ENCODE measurements at places on chromosomes 16 and 17.

- DNase-seq, result no peak
Observed at GRCh38 chr16:81060576-81061306, 16.3 kb downstream of the C16orf46 start.

DNA sequence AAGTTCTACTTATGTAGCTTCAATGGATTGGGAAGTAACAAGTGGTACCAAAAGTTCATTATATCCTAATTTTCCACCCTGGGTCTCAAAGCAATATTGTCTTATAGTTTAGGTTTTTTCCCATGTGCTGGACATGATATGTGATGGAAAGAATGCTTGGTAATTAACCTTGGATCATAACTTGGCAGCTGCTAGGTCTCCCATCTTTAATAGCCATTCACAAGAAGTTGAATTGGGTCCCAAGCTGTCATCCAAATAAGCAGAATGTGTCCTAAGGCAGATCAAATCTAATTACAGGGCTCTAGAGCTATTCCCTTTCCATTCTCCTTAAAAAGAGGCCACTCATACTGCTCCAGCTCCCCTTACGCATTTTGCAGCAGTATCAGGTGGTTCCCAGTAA is 44.7 kb upstream of the KCNJ16 start:
- DNase-seq, result no peak

GRCh38 chr16:27189335-27189972 is 13.9 kb upstream of the KDM8 start:
- no peak for DNase-seq

DNA sequence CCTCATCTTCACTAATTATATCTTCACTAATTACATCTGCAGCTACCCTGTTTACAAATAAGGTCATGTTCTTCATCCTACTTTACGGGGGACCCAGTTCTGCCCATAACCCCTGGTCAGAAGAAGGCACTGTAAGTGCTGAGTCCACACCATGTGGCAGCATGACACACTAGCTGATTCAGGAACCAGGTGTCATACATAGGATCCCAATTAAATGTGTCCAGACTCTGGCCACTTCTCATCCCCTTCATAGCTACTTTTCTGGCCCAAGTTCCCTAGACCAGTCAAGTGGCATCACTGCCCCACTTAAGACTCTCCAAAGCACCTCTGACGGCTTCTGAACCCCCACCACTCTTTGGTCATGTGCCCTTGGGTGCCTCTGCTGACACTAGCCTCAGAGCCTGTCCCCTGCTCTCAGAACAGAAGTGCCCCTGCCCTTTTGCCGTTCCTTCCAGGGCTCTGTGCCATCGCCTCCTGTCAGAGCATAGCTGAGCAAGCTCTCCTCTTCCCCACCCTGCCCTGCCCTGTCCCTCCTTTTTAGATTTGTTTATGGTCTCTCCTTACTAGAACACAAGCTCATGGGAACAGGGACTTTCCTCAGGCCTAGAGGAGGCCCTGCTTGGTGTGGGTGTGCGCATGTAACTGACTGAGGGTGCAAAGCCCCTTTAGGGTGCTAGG is 61.1 kb downstream of the B9D1 start:
- DNase-seq, result no peak

- no peak for DNase-seq
Observed at GRCh38 chr16:3475604-3476375, 19.5 kb downstream of the C16orf90 start.

GRCh38 chr17:3959921-3960601 is 4.2 kb downstream of the ATP2A3 start:
- DNase-seq, result no peak
